ENCODE measurements at places on chromosomes 16 and 17.

DNA sequence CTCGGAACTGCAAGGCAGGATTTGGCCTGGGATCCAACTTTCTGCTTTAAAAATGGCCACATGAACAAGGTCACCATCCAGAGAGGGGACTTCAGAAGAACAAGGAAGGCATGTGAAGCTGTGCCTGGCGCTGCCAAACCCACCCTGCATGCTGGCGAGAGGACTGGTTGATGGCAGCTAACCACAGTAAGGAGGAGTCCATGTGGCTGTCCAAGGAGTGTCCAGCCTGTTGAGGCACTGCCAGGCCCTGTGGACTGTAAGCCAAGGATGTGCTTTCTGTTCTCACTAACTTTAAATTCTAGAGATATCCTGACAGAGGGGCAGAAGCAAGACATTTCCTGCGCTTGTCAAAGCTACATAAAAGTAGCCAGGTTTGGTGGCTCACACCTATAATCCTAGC lies 40.4 kb downstream of the CDK5R1 start:
- no peak for DNase-seq

DNA sequence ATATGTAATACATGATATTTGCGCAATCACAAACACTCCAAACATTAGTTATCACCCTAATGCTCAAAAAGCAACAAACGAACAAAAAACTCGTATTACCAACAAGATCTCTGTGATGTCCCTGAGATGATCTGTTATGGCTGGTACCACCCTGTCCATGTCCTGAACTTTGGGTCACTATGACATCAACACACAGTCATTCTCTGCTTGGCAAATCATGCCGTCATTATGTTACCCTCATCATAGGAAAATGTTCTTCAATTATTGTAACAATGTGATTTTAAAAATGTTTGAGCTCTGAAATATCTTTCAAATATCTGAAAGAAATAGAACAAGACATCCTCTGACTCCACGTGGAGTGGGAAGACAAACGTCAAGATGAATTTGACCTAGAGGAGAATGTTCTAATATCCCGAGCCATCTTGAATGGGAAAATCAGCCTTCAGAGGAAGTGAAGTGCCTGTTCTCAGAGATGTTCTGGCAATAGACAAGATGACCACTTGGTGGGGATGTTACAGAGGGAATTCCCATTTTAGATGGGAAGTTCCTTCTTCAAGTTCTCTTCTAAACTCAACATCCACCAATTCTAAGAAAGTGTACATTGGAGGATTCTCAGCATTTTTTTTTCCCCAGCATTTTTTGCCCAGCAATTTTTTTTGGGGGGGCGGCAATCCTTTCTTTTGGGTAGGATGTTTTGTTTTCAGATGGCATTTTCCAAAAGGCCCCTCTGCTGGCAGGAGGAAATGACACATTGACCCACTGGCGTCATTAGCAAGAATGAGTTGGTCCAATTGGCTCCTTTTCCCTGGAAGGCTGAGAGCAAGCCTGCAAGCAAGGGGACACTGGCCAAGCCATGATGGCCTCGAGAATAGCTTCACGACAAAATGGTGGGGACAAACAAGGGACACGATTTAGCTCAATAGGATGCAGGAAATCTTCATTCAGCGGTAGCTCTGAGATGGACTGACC lies 3.7 kb upstream of the HSD17B2 start:
- peak; percentile 32 for DNase-seq

DNA sequence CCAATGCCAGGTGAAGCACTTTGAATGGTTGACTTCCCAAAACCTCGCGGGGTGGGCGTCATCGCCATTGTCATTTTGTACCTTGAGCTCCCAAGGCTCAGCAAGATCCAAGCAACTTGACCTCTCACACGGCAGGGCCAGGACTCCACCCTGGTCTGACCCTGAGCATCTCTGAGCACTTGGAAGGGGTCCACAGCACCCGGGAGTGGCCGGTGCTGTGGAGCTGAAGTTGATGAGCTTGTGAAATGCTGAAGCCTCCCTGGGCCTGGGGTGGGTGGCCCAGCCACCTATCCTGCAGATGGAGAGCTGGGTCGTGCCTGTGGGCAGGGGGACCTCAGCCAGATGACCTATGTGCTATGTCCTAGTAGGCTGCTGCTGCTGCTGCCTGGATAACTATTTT lies 283.3 kb upstream of the FOXF1 start:
- no peak for DNase-seq

DNA sequence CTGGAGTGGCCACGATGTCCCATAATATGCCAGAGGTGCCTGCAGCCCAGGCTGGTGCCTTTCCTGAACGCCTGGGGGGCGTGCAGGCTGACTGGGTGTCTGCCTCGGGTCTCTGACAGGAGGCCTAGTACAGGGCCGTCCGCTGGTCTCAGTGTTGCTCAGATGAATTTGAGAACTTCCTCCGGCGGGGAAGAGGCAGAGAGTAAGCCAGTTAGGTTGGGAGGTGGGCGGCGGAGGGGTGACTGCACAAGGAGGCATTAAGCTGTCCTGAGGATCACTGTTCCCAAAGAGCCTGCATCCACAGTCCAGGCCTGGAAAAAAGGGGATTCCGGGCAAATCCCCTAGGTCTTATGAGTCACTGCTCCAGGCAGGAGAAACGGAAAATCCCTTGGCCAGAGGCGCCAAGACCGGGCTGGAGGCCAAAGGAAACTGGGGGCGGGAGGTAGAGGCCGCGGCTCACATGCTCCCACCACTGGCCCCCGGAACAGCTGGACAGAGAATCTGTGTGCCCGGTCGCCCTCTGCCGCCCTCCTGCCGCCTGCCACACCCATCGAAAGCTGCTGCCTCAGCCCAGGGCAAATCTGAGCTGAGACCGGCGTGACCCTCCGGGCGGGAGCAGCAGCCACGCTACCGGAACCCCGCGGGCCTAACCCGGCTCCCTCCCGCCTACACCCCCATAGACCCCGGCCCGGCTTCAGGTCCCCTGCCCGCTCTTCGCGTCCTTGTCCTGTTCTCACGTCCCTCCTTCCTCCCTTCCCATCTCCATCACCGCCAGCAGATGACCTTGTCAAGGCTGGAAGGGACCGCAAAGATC lies 1.2 kb downstream of the TRIM47 start:
- DNase-seq = peak; percentile 86

DNA sequence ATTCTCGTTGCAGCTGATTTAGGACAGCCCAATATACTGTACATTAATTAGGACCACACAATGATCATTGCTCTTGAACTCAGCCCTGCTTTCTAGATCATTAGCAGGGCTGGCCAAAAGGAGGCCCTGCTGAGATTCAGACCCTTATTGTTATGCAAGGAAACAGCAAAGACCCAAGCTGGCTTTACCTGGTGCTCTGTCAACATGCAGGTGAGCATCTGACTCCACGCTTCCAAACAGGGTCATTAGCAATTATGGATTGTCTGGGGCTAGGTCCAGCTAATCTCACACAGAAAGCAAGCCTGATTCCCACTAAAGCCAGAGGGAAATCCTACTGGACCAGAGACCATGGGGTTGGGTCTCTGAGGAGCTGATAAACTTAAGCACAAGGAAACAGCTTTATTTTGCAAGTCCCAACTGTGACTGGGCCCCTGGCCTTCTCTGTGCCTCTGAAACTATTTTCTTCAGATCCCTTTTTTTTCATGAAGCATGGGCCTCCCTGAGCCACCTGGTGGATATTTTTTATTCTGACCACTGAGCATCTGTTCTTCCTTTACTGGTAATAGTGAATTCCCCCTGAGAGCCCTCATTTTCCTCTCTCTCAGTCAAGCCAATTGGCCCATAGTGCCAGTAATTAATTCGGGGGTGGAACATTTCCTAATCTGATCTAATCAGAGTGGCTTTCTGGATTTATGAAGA lies 236.1 kb downstream of the GRIN2A start:
- DNase-seq = no peak

GRCh38 chr17:82458885-82459424 lies 414 bp downstream of the NARF start:
- no peak for DNase-seq

DNA sequence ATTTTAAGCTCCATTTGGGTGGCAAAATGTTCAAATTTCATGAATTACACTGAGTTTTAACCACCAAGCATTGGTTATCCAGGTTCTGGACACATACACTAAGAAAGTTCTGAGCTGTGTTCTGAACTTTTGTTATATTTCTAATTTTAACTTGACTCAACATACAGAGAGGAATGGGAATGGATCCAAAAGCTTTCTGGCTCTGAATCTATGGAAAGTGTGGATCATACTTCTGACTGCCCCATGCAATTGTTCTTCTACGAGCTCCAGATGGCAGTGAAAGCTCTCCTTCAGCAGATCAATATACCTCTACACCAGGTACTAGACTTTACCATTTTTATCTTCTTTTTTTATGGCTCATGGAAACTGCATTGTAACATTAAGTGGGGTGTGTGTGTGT lies 113.0 kb upstream of the NOG start:
- DNase-seq = no peak

DNA sequence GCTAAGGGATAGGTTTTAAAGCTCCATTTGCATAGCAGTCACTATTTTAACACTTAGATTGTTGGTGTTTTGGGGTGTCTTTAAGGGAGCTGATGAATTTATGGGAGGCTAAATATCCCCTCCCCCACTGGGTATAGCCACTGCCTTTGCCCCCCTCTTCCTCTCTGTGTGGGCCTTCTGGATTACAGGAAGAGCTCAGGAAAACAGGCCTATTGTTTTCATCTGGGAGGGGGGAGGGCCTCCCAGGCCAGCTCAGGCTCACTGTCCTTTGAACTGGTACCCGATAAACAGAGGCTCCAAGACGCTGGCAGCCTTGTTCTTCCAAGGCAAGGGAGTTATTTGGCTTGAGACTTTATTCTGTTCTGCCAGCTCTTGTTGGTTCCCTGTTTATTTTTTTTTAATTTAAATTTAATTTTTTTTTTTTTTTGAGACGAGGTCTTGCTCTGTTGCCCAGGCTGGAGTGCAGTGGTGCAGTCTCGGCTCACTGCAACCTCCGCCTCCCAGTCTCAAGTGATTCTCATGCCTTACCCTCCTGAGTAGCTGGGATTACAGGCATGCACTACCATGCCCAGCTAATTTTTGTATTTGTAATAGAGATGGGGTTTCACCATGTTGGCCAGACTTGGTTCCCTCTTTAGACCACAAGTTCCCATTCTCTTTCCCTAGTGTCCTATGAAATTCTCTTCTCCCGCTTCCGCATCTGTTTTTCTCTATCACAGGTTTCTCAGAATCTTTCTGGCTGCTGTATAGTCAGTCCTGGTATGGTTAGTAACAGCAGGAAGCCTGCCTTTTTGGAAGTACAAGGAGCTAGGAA lies 25.1 kb downstream of the MINK1 start:
- DNase-seq = peak; percentile 75

- no peak for DNase-seq
These were observed 17.2 kb downstream of the MRC2 start for GRCh38 chr17:62644487-62645173.

GRCh38 chr16:2481676-2482075 lies 6.7 kb downstream of the TBC1D24 start:
- no peak for DNase-seq

- no peak for DNase-seq
These were observed 579.1 kb downstream of the CDH13 start for GRCh38 chr16:83205896-83206295.

DNA sequence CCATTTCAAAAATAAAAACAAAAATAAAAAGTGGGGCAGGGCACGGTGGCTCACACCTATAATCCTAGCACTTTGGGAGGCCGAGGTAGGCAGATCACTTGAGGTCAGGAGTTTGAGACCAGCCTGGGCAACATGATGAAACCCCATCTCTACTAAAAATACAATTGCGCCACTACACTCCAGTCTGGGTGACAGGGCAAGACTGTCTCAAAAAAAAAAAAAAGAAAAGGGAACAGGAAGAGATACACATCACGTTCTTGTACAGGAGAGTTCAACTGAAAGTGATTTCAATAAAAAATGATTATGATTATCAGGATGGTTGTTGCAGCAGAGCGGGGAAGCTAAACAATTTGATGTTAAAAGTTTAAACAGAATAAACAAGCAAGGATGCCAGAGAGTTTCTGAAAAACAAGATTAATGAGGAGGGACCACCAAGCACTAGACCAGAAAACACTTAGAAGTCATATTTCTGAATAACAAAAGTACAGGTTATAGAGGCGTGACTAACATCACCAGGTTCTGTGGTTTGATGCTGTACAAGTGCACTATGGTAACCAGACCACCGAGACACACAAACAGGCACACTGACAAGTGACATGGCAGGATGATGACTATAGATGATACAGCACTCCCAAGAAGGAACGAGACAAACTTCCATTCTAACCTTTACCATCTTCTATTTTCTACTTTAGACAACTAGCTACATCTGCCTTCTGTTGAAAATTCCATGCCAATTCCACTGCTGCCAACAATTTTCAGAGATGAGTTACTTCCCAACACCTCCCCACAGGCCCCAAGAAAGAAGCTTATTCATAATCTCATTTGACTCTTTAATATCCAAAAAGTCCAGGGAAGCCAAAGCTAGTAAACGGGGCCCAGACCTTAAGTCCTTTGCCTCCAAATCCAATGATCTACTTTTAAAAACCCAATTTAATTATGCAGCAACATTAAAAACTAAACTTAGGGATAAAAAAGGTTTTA lies 11.8 kb downstream of the DNAJA2 start:
- DNase-seq = no peak

DNA sequence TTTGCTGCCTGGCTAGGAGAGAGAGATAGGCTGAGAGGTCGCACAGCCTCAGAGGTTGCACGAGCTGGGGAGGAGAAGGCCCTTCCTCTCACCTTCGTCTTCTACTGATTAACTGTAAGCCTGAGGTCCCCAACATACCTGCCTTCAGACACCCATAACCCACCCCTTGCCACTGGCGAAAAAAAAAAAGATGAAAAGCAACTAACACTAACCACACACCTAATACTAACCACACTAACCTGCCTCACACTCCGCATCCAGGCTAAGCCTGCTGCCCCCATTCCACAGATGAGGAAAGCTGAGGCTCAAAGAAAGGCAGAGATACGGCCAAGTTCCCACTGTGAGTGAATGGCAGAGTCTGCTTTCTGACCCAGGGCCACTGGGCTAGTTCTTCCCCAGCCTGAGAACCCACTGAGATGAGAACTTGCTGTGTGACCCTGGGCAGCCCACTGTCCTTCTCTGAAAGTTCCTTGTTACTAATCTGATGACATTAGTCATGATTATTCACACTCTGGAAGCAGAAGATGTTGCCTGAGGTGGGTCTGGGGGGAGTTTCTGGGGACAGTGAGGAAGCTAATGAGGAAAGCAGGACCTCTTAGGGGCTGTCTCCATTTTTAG lies 4.6 kb downstream of the IL21R start:
- no peak for DNase-seq

- peak; percentile 60 for DNase-seq
These were observed 19.0 kb downstream of the MED24 start for GRCh38 chr17:40035162-40035559.

- no peak for DNase-seq
These were observed 242.4 kb upstream of the SALL1 start for GRCh38 chr16:51393381-51394005.

DNA sequence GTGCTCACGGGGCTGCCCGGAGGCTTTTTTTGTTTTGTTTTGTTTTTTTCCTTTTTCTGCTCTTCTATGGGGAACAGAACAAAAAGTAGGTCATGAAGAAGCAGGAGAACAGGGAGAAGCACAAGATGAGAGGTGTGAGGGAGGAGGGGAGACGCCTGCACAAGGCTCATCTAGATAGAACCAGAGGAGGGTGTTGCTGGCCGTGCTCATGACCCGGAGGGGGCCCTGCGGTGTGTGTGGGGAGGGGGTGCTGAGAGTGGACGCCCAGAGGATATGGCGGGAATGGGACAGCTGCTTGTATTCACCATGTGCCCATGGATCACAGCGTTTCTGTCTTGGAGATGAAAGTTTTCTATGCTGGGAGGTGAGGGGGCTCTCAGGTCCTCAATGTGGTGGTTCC lies 183.7 kb downstream of the FOXL1 start:
- no peak for DNase-seq
